Renal pelvis (tissue), 12 donors: ENCODE measurements at places on chromosomes 1 and 21.

GRCh38 chr1:236079703-236080102, 14.8 kb upstream of the NID1 start:
- no peak for DNase-seq

DNA sequence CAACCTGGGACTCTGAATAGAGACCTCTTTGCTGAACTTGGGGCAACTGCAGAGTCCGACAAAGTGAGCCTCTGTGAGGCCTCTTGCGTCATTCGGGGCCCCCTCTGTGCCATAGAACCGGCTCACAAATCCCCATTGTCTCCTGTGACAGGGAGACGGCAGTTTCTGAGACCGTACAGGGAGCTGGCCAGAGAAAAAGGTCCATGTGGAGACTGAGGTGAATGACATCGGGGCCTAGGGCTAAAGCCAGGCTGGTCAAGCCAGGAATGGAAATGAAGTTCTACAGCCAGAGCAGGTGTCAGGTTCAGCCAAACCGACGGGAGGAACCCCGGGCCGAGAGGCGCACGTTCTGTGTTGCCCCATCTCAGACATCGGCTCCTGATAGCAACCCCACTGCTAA, 37.1 kb upstream of the TRIM67 start:
- no peak for DNase-seq

GRCh38 chr1:233025157-233025556, 74.7 kb downstream of the NTPCR start:
- peak; percentile 35 for DNase-seq

- no peak for DNase-seq
Measured at GRCh38 chr1:109641861-109642260, 14.0 kb upstream of the GSTM4 start.

- DNase-seq: no peak
Measured at GRCh38 chr21:28639737-28640136, 352.9 kb downstream of the LTN1 start.

DNA sequence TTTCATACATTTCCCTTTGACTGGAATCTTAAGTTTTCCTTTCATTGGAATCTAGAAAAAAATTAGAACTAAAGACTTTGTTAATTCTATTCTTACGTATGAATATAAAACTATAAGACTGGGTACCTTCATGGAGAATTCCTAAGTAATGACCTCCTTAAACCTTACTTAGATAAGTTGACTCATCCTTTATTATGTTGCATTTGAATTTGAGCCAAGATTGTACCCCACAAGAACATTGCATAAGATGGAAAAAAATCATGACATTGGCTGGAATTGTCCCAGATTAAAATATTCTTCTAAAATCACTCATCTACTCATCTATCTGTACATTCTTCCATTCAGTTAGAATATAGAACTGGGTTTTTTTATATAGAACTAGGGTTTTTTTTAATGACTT, 137.4 kb downstream of the C1orf21 start:
- DNase-seq: no peak

DNA sequence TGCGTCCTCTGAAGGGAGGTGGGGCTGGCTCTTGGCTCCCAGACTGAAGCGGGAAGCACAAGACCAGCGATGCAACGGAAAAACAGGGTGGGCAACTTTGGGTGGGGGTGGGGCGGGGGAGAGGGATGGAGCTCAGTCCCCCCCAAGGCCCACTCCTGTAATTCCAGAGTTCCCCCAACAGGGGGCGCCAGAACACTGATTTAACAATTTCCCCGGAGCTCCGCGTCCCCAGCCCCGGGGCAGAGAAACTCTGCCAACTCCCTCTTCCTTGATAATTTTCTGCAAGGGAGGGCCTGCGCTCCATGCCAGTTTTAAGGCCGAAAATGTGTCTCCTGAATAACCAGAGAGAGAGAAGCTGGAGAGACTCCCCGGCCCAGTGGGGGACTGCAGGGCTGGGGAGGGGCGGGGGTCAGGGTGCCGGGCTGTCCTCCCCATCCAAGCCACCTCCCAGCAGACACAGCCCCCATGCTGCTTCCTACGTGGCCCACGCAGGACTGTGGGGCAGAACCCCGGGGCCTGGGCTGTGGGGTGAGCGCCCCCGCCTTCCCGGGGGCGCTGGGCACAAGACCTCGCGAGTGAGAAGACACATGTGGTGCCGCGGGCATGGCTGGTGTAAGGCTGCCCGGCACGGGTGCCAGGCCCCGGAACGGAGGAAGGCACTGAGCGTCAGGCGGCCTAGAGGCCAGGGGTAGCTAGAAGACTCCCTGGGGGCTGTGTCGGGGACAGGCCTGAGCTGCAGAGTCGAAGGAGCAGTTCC, 51.4 kb downstream of the KIF21B start:
- DNase-seq: peak; percentile 71

DNA sequence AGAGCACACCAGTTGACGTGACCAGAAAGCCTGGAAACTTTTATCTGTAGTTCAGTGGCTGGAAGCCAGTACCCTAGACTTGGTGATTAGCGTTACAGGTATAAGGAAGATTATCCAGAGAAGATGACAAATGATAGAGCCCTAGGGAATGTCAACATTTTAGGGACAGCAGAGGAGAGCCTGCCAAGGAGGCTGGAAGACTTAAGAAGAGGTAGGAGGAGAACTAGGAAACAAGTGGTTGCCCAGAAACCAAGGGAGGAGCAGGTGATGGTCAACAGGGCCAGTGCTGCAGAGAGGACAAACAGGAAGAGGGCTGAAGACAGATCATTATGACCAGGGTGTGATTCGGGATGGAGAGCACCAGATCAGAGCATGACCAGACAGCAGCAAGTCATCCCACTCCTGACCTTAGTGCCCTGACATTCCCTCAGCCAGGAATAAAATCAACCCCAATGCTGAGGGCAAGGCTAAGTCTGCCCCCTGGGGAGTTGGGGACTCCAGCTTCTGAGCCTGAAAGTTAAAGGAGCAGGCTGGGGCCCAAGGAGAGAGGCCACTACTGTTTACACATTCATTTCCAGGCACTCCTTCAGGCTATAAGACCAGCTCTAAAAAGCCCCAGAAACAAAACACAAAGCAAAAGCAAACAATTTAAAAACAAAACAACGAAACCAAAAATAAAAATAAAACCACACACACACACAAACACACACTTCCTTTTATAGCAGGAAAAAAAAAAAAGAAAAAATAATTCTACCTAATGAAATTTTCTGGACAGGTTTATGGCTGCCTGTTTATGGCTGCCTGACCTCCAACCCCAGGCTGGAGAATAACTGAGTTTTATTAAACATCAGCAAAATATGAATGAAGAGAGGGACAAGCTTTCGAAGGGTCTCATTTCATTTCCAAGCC, 48.6 kb upstream of the LRRC52 start:
- no peak for DNase-seq

DNA sequence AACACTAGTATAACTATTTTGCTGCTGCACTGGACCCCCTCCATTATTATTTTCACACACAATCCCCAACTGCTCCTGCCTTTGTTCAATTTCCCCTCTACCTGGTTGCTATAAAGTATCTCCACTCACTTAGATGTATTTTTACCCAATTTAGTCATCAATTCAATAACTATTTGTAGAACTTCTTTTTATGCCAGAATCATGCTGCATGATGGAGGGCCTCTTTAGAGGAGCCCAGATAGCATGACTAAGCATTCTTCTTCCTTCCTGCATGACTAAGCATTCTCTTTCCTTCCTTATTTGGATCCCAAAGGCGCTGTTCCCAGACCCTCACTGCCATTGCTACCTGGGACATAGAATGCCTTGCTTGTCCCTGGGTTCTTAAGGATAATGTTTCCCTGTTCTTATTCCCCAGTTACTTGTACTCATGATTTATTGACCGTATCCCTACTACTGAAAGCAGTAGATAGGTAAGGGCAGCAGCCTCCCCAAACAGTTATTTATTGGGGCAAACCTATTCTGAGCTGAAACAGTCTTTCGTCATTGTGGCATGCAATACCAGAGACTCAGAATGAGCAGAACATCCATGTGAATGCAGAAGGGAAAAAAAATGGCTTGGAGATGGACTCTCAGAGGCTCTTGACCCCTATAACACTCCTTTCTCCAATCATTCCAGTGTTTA, 89.3 kb upstream of the AKT3 start:
- DNase-seq: no peak

- peak; percentile 41 for DNase-seq
Measured at GRCh38 chr1:100643471-100644196, 75.9 kb upstream of the VCAM1 start.

- no peak for DNase-seq
Measured at GRCh38 chr21:34992736-34993398, 56.2 kb downstream of the RUNX1 start.

GRCh38 chr21:35416866-35417489, 367.9 kb upstream of the RUNX1 start:
- DNase-seq: no peak

GRCh38 chr1:98119796-98120195, 199.0 kb upstream of the DPYD start:
- peak; percentile 27 for DNase-seq

- no peak for DNase-seq
Measured at GRCh38 chr1:210535761-210536160, 207.1 kb downstream of the HHAT start.

- DNase-seq: peak; percentile 4
Measured at GRCh38 chr1:184929711-184930202, 44.6 kb downstream of the NIBAN1 start.

DNA sequence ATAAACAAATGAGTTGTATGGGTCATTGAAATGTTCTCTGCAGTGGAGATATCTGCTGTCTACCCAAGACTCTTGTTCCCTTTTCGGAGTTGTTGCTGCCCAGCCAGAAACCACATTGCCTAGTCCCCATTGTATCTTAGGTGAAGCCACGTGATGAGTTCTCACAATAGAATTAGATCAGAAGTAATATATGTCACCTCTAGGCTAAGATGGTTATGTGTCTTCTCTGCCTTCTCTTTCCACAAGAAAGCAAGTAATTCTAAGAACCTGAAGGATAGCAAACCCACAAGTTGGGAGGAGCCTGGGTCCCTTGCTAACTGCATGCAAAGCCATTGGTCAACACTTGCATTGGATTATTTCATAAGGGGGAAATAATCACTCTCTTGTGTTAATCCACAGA, 76.6 kb downstream of the ADCY10 start:
- DNase-seq: no peak

DNA sequence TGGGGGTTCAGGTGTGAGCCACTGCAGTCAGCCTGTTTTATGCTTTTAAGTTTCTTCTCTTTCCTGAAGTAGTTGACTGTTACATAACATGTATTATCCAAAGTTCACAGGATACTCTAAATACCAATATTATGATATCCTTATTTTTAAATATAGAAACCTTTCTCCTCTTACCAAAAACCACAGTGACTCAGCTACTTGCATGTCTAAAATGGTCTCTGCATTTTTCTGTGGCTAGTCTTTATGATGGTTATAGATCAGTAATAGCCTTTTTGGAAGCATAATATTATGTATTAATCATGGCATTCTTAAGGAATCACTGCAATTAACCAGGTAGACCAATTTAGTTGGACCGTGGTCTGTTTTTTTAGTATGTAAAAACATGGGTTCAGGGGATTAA, 210.8 kb upstream of the CACYBP start:
- no peak for DNase-seq

DNA sequence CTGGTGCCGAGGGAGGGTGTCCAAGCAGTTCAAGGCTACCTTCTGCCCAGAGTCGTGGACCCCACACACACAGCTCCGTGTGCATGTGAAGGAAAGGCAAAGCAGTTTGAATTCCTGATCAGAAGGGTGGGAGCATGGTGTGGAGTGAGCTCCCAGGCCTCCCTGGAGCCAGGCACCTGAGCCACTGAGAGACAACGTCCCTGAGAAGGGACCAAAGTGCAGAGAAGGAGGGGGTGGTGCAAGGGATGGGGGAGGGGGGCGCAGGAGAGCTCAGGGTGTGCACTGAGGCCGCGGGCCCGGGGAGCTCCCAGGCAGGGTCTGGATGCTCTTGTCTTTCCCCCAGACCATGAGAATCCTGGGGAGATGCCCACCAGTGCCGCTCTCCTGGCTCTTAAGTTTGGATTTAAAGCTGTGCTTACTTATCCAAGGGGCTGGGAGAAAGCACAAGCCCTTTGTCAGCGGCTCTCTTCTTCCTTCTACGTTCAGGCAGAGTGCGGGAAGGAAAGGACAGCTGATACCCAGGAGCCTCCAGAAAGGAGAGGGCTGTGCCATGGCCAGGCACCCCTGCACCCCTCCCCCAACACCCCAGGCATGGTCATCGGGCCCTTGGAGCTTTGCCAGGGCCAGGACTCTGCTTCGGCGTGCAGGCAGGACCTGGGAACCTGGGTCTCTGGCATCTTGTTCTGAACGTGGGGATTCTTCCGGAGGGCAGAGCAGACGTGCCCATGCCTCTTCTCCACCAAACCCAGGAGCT, 24.1 kb downstream of the ACTA1 start:
- no peak for DNase-seq

DNA sequence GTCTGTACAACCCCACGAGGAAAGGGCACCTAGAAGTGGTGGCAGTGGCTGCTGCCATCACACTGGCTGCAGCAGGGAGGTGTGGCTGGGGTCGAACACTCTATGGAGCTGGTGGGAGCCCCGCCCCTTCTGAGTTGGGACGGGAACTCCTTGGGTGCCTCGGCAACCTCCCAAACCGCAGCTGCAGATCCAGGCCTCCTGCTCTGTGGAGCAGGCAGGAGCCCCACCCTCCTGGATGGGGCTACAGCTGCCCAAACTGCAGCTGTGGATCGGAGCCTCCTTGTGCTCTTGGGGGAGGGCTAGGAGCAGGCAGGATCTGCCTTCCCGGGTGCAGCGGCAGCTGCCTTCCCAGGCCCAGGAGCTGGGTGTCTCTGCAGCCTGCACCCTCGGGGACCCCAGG, 38.9 kb upstream of the TARDBP start:
- no peak for DNase-seq

- DNase-seq: no peak
Measured at GRCh38 chr1:218101409-218101808, 183.7 kb upstream of the RRP15 start.

DNA sequence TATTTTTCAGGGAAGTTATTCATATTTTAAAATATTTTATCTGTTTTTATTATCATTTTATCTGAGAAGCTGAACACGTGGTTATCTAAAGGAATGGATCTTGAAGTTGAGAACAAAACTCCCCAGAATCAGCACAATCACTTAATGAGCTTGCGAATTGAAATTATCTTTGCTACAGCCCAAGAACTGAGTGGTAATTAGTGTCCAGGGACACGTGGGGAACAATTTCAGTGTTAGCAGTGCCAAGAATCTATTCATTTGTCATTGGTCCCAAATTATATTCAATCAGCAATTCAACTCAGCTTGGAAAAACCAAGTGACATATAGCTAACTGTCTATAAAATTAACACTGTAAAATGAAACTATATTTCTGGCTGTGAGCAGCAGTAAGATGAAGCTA, 197.6 kb upstream of the UBE2U start:
- DNase-seq: no peak

GRCh38 chr1:22255341-22256212, 112.7 kb upstream of the WNT4 start:
- DNase-seq: no peak

DNA sequence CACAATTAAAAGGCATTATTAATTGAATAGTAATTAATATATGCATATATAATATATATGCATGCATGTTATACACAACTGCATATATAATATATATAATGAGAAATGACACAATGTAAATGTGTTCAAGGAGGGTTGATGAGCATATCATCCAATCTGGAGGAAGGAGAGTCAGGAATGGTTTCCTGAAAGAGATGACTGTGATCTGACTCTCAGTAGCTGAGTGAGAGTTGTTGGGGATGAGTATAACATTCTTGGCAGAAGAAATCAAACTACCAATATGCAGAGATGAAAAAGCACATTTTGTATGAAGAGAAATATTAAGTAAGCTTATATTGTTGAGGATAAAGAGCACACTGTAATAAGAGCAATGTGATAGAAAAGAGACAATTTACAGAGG, 37.3 kb downstream of the F13B start:
- no peak for DNase-seq

- DNase-seq: no peak
Measured at GRCh38 chr21:46145840-46146691, 9.3 kb downstream of the FTCD start.

GRCh38 chr1:175287377-175287776, 94.8 kb upstream of the KIAA0040 start:
- DNase-seq: no peak
